ENCODE measurements at places on chromosomes 7 and 10. TPM values are rescaled to one million over a fixed set of nuclear protein-coding genes. Genes with fewer than 3 reads are reported as not detected.

The PPP1R3C gene
- 70.8 TPM for total RNA-seq

The MORN4 gene
- total RNA-seq, result 0.79 TPM

The CAV1 gene
- total RNA-seq, result 171 TPM

The BTBD16 gene
- not detected for total RNA-seq

The EIF3B gene
- 155 TPM for total RNA-seq

The URGCP gene
- 21.6 TPM for total RNA-seq

Data from esophagus squamous epithelium (tissue), 5 donors.